Naive thymus-derived CD8-positive, alpha-beta T cell (primary cell): ENCODE measurements at places on chromosomes 7 and 10. TPM values are rescaled to one million over a fixed set of nuclear protein-coding genes. Genes with fewer than 3 reads are reported as not detected.

GATA3 gene
- total RNA-seq = 23.9 TPM

- H3K27me3 ChIP-seq = no peaks in the 10 kb centered on the region
- H3K4me1 ChIP-seq = no peaks in the 10 kb centered on the region
- no peak overlapping the region for H3K27ac ChIP-seq
- no peak overlapping the region for H3K4me3 ChIP-seq
- no peak for DNase-seq
Observed at GRCh38 chr7:44163591-44163990, 22.5 kb upstream of the MYL7 start.

DNA sequence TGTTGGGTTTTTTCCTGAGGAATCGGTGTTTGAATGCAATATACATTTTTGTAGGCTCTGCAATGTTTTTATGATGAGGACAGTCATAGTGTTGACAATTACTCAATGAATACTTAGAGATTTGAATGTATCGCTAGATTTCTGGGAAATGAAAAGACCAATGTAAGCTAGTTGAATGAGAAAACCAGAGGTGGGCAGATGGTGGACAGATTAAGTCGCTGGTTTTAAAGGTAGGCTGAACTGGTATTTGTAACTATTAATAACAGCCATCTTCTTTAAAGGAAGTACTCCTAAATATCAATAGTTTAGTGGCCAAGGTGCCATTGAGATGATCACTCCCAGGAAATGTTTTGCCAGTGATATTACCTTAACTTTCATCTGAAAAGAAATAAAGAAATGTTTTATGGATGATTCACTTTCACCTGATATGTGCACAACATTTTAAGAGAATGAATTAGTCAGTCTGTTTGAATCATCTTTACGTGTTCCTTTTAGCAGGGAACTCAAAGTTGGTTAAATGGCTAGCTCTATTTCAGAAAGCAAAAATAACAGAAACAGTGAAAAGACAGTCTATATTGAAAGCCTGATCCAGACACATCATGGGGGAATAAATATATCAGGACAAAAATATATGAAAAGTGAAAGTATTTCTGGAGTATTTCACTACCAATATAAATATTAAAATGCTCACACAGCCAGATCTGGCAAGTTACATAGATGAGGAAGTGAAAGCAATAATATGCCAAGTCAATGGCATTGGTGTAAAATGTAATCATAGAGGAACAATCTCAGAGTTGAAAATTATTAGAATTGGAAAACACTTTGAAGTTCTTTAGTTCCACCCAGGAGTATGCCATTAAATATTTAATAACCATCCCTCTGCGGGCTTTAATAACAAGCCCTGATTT lies 20.7 kb downstream of the MET start:
- H3K4me1 ChIP-seq = no peaks in the 10 kb centered on the region
- DNase-seq = no peak
- H3K27me3 ChIP-seq = peaks cover 15% of the 10 kb centered on the region

- H3K4me3 ChIP-seq = no peak overlapping the region
- H3K36me3 ChIP-seq = no peaks in the 10 kb centered on the region
- DNase-seq = peak; percentile 10
- H3K27ac ChIP-seq = no peak overlapping the region
Observed at GRCh38 chr10:127563718-127564553, 14.8 kb downstream of the NPS start.

DNA sequence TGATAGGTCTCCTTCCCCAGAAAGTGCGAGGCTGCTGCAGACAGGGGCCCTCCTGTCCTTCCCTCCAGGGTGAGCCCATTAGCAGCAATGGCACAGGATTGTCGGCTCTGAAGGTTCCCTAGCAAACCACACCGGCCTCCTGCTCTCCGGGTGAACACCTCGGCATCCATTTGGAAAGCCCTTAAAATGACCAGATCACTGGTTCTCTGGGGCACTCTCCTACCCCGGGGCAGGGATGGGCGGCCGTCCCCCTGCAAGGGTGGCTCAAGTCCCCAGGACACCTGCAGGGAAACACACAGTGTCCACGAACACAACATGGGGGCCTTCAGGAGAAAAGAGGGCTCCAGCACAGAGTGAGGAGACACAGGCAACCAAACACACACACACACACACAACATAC lies 459.1 kb downstream of the PTPRN2 start:
- no peaks in the 10 kb centered on the region for H3K36me3 ChIP-seq
- DNase-seq = no peak
- H3K27ac ChIP-seq = no peak overlapping the region
- no peaks in the 10 kb centered on the region for H3K27me3 ChIP-seq
- no peak overlapping the region for H3K4me3 ChIP-seq

GRCh38 chr10:11759347-11759746 lies 17.2 kb downstream of the ECHDC3 start:
- no peak overlapping the region for H3K27ac ChIP-seq
- peaks cover 6% of the 10 kb centered on the region for H3K36me3 ChIP-seq
- no peak for DNase-seq
- no peaks in the 10 kb centered on the region for H3K4me1 ChIP-seq
- H3K27me3 ChIP-seq = no peaks in the 10 kb centered on the region

DNA sequence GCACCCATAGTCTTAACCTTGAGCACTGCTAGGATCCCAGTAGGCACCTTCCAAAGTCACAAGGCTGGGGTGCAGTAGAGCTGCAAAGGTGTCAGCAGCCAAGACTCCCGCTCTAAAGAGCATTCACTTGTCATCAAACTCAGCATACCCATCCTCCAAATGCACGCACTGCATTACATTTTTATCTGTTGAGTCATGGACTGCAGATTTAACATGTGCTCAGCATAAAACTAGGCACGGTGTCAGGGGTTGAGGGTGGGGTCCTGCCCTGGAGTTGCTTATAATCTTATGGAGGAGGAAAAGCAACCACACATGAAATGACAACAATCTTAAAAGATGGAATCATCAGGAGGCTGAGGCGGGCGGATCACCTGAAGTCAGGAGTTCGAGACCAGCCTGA lies 102.6 kb downstream of the PARP12 start:
- H3K36me3 ChIP-seq = no peaks in the 10 kb centered on the region
- no peak for DNase-seq
- H3K4me3 ChIP-seq = no peak overlapping the region
- H3K4me1 ChIP-seq = no peaks in the 10 kb centered on the region
- H3K27ac ChIP-seq = no peak overlapping the region
- H3K27me3 ChIP-seq = no peaks in the 10 kb centered on the region

DNA sequence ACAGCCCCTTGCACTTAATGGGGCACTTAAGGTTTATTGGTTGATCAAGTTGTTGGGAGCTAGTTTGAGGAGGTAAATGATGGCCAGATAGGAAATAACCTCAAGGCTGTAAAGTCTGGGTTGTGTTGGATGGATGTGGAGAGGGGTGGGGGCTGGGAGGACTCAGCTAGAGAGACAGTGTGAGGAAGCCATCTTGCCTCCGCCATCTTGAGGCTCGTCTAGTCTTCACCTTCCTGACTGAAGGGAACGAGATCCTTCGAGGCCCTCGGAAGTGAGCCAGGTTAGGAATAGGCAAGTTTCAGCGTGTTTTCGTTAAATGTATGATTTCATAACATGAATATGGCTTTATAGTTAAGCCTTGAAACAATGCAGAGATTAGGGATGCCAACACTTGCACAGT lies 5.5 kb downstream of the GALNT17 start:
- DNase-seq = no peak
- peaks cover 6% of the 10 kb centered on the region for H3K27me3 ChIP-seq
- H3K4me3 ChIP-seq = no peak overlapping the region
- no peak overlapping the region for H3K27ac ChIP-seq
- no peaks in the 10 kb centered on the region for H3K36me3 ChIP-seq

- no peaks in the 10 kb centered on the region for H3K36me3 ChIP-seq
- no peak overlapping the region for H3K27ac ChIP-seq
- no peak overlapping the region for H3K4me3 ChIP-seq
- DNase-seq = no peak
- H3K27me3 ChIP-seq = no peaks in the 10 kb centered on the region
Observed at GRCh38 chr7:52825611-52826010, 209.8 kb upstream of the POM121L12 start.

DNA sequence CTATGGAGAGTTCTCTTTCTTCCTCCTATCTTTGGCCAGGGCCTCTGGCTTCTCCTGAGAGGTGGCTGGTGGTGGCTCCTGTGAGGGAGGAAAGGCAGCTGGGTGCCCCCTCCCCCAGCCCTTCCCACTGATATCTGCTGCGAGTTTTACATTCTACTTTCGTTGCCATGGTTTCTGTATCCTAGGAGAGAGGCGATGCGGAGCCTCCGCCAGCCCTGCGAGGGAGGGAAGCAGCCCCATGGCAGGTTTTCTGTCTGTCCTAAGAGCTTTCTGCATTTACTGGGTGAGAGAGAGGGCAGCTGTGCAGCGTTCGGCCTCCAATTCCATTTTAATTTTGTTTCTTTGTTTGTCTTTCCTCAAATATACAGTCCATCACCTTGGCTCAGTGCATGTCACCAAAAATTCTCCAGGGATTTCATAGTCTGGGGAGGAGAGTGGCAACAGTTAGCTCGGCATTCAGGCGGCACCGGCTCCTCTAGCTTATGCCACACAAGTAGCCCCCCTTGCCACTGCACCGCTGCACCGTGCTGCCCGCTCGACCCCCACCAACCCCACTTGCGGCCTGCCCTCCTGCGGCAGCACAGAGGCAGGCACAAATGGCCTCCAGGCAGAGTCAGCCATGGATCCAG lies 20.4 kb downstream of the DNAJB12 start:
- peak overlapping the region; percentile 85 for H3K4me3 ChIP-seq
- no peak for DNase-seq
- peak overlapping the region; percentile 99 for H3K27ac ChIP-seq

DNA sequence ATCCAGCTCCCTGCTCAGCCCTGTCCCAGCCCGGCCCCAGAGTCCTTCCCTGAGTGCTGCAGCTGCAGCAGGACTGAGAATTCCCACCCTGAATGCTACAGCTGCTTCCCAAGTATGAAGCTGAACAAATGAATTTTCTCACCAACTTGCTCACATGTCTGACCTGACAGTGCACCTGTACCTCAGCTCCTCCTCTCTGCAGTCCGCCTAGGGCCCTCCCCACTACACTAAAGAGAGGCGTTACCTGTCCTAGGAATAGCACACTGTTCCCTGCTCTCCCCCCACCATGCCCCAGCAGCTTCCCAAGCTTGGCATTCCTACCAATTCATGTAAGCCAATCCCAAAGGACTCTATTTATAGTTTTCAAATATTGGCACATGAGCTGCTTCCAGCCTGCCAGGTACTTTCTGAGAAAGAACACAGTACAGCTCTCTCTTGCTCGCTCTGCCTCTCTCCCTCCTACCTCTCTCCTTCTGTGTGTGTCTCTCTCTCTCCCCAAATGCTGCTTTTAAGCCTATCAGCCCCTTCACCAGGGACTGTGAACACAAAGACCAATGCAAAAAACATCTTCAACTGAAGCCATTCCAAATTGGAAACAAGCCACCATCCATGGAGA lies 400.1 kb downstream of the TNS3 start:
- no peaks in the 10 kb centered on the region for H3K36me3 ChIP-seq
- peaks cover 13% of the 10 kb centered on the region for H3K27me3 ChIP-seq
- H3K4me1 ChIP-seq = no peaks in the 10 kb centered on the region
- DNase-seq = no peak
- H3K27ac ChIP-seq = no peak overlapping the region

DNA sequence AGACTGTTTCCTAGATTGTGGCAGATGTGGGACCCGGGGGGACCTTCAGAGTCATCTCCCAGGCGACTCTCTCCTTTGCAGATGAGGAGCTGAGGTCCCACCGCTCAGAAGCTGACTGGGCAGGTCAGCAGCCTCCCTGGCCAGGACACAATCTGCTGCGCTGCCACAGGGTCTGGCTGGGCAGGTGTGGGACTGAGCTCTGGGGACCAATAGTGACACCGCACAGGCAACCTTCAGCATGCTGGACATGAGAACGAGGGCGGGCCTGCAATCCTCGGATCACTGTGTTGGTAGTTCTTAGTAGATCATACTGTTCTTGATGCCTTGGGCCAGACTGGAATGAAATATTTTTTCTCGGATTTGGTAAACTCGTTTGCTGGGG lies 20.5 kb upstream of the CRYGN start:
- DNase-seq = no peak
- peaks cover 18% of the 10 kb centered on the region for H3K36me3 ChIP-seq
- peaks cover 15% of the 10 kb centered on the region for H3K27me3 ChIP-seq
- no peak overlapping the region for H3K27ac ChIP-seq
- no peaks in the 10 kb centered on the region for H3K4me1 ChIP-seq
- no peak overlapping the region for H3K4me3 ChIP-seq

OPN4 gene
- not detected for total RNA-seq

DNA sequence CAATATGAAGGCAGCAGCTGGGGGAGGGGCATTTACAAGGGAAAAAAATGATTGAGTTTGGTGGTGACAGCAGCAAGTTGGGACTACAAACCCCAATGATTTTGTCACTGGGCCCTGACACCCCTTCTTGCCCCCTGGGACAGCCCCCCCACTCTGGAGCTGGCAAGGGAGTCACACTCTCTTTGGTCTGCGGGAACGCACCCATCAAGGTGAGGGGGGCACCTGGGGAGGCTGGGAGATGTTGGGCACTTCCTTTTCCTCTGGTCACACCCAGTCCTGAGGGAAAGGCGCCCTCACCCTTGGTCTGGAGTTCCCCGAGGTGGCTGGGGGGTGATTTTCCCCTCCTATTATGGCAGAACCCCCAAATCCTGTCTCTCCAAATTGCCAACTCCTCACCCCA lies 24.4 kb downstream of the EPHB4 start:
- H3K36me3 ChIP-seq = peaks cover 19% of the 10 kb centered on the region
- no peaks in the 10 kb centered on the region for H3K27me3 ChIP-seq
- DNase-seq = no peak
- H3K4me1 ChIP-seq = peaks cover 13% of the 10 kb centered on the region
- H3K27ac ChIP-seq = no peak overlapping the region
- H3K4me3 ChIP-seq = no peak overlapping the region

DNA sequence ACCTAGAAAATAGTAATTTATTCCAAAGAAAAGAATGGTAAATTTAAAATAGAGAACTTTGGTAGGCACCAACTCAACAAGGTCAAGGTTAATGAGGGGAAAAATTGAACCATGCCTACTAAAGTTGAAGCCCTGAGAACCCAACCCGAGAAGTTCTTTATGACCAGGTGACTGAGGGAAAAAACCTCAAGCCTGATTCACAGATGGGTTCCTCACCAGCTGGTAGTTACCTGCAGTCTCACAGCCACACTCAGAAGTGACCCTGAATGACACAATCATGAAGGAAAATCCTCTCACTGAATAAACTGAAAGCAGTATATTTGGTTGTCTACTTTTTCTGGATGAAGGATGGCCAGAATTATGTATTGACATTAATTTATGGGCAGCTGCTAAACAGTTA lies 7.0 kb downstream of the C10orf67 start:
- H3K4me1 ChIP-seq = peaks cover 22% of the 10 kb centered on the region
- DNase-seq = no peak
- H3K27ac ChIP-seq = no peak overlapping the region
- no peaks in the 10 kb centered on the region for H3K27me3 ChIP-seq
- H3K4me3 ChIP-seq = no peak overlapping the region

DNA sequence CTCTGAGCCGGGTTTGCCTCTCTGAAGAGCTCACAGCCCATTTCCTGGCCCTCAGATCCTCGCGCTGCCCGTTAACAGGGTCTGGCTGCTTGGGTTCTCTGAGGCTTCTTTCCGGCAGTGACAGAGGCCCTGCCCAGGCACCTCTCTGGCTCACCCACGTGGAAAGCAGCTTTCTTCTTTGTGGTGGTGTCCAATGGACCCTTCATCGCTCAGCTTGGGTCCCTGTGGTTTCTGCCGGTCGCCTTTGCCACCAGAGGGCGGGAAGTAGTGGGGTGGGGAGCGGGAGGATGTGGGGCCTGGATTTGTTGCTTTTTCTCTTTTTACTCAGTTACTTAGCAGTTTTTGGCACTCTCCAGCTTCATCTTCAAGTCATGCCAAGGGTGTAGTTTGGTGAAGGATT lies 15.6 kb upstream of the JAKMIP3 start:
- no peak for DNase-seq
- H3K27me3 ChIP-seq = peaks cover 20% of the 10 kb centered on the region
- H3K4me1 ChIP-seq = no peaks in the 10 kb centered on the region
- no peak overlapping the region for H3K4me3 ChIP-seq

ZNF239 gene
- total RNA-seq = 6.0 TPM

ANKRD2 gene
- not detected for total RNA-seq
